ENCODE measurements at places on chromosomes 11 and 22.

- no peak for DNase-seq
Measured at GRCh38 chr11:101880222-101880621, 34.6 kb upstream of the CEP126 start.

DNA sequence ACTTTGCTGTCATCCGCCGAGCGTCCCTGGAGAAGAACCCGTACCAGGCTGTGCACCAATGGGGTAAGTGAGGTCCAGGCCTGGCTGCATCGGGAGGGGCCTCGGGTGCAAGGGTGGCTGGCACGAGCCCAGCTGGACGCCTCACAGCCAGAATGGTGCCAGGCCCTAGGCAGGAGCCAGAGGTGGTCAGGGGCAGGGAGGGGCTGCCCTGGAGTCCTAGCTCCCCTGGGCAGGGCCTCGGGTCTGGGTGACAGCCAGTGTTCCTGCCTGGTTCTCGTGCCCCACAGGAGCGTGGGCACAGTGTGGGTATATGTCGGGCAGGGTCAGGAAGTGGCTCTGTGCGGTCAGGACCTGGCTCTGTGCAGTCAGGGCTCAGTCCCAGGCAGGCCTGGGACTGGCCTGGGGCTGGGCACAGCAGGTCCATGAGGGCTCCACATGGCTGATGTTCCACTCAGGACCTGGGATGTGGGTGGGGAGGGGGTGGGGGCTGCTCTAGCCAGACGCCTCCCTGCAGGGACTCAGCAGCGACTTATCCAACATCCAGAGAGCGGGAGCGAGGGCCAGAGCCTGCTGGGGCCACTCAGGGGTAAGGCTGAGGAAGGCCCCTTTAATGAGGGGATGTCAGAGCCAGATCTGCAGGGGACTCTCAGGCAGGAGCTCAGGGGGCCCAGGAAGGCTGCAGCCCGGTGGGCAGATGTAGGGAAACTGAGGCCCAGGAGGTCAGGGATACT lies 1.2 kb downstream of the TSPAN32 start:
- no peak for DNase-seq

GRCh38 chr11:114301927-114302326 lies 5.7 kb downstream of the NNMT start:
- DNase-seq, result no peak

- no peak for DNase-seq
Measured at GRCh38 chr22:27443306-27443705, 358.2 kb downstream of the MN1 start.

DNA sequence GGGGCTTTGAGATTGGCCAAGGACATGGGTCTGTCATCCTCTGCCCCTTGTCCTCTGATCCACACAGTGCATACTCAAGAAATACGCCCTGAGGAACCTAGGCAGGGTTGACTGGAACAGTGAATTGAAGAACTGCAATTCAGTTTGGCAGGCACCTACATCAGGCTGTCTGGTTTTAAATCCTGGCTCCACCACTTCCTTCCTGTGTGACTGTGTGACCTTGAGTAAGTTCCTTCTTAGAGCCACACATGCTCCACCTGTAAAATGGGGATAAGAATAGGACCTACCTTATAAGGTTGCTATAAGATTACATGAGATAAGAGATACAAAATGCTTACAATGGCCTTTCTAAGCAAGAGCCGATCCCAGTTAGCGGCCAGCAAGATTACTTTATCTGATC lies 15.8 kb upstream of the TCF20 start:
- DNase-seq, result no peak

DNA sequence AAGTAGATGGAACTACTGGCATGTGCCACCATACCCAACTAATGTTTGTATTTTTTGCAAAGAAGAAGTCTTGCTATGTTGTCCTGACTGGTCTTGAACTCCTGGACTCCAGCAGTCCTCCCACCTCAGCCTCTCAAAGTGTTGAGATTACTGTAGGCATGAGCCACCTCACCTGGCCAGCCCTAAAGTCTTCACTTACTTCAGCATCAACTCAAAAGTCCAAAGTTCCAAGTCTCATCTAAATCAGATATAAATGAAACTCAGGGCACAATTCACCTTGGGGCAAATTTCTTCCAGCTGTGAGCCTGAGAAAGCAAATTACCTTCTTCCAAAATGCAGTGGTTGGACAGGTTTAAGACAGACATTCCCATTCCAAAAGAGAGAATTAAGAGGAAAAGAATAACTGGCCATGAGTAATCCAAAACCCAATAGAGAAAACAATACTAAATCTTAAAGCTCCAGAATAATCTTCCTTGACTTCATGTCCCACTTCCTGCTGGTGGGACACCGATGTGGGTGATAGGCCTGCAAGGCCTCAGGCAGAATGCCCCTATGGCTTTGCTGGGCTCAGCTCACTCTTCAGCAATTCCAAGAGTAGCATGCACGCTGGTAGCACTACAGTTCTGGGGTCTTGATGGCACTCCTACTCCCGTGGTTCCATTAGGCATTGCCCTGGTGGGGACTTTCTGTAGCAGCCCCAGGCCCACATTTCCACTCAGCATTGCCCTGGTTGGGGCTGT lies 50.3 kb downstream of the TUG1 start:
- DNase-seq, result no peak

- DNase-seq, result no peak
Measured at GRCh38 chr11:42145311-42145710, 685.9 kb upstream of the LRRC4C start.

- DNase-seq, result no peak
Measured at GRCh38 chr11:64097468-64098317, 62.0 kb downstream of the FLRT1 start.

DNA sequence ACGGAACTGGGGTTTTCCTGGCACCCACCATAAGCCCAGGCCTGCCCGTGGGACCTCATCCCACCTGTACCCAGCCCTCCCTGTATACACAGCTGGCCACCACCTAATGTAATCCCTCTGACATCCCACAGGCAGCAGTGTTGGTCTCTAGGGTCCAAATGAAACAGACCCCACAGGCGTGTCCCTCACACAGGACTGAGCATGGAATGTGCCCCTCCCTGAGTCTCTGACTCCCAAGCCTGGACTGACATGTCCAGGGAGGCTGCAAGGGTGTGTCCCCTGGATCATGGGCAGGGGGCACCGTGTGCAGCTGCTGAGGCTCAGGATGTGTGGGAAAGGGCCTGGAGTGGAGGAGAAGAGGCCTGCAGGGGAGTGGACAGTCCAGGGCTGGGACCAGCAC lies 50.6 kb upstream of the PPARA start:
- DNase-seq, result no peak

DNA sequence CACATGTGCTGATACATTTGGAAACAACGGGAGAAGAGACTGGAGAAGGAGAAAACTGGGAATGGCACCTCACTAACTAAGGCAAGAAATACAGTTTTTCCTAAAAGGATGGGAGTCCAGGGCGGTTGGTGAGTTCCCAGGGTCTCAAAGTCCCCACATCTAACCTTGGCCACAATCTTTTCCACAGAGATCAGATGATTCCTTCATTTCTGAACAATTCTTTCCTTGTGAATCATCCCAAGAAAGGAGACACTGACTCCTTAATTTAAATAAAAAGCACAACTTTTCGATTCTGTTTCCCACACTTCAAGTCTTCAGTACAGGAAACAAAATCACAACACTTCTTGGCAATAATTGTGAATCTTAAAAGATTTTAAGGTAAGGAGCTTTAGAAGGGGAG lies 384.7 kb downstream of the DCDC1 start:
- DNase-seq, result no peak

- DNase-seq, result no peak
Measured at GRCh38 chr22:39351689-39352214, 2.0 kb downstream of the SYNGR1 start.

DNA sequence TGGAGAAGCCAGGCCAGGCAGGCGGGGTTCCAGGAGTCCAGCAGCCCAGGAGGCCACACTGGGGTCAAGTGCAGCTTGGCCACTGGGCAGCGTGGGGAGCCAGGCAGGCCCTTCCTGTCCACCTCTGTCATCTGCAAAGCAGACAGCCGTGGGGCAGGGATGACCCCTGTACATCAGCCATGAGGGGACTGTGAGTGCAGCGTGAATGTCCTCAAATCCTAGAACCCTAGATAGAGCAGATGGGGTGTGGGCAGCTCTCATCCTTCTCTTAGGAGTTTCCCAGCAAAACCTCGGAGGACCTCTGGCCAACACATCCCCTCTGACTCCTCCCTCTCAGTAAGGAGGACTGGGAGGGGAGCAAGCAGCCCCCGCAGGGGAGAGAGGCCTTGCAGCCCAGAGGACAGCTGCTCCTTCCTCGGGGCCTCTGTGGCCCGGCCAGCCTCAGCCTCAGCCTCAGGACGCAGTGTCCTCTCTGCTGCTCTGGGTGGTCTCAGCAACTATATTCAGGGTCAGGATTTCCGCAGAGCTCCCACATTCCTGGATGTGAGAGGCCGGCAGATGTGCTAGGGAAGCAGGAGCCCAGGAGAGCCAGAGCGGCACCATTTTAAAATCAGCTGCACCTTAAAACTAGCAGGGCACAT lies 820.5 kb downstream of the BRD1 start:
- no peak for DNase-seq

DNA sequence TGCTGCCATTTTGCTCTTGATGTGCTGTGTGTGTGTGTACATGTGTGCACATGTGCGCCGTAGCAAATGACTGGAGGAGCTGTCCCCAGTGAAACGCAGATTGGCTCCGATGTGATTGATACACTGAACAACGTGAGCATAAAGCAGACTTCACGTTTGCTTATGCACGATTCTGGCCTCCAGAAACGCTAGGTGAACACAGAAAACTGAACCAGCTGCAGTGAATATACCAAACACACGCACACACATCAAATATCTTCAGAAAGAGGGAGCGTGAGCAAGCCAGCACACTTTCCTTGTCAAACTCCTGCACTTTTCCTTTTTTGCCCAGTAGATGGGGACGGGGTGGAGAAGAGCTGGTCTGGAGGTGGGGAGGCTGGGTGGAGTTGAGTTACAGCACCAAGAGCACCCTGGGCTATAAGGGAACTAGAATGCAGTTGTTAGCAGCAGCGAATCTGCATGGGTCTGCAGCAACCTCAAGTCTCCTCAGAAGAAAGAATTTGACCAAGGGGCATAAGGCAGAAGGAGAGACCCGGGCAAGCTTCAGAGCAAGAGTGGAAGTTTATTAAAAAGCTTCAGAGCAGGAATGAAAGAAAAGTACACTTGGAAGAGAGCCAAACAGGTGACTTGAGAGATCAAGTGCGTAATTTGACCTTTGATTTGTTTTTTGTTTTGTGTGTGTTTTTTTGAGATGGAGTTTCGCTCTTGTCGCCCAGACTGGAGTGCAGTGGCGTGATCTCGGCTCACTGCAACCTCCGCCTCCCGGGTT lies 77.8 kb upstream of the CADM1 start:
- no peak for DNase-seq

GRCh38 chr11:2120359-2121100 lies 18.7 kb downstream of the IGF2 start:
- no peak for DNase-seq

DNA sequence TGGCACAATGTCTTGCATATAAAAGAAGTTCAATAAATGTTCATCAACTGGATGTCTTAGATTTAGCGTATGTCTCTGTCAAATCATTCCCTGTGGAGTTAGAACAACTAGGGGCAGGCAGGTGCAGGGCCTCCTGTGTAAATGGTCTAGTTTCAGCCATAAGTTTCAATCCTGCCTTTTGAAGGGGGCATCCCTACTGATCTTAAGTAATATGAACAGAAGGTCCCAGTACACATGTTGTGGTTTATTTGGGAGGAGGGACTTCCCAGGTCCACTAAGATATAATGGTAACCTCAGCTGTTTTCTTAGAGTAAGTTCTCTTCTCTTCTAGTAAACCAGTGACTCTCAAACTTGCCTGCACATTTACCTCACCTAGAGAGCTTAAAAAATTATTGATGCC lies 19.8 kb downstream of the TTC12 start:
- no peak for DNase-seq

DNA sequence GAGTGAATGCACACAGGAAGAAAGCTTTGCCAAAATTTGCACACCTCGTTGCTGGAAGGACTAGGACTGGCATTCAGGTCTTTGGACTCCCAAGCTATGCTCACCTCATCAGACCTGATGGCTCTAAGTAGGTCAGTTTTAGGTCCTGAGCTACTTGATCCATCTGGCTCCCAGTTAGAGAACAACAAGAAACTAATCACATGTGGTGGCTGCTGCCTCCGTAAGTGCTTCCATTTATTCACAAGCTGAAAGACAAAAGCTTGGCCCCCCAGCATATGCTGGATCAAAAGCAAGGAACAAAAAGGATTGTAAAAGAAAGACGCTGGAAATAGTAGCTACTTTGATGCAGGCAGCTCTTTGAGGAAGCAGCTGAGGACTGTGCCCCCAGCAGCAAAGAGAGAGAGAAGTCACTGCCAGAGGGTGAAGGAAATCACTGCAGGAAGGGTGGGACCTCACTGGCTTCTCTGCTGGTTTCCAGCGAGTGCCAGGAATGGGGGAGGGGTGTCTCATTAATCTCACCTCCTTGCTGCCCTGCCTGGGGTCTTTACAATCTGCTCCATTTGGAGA lies 268.9 kb downstream of the KIRREL3 start:
- no peak for DNase-seq

GRCh38 chr22:49896201-49896600 lies 22.0 kb downstream of the ALG12 start:
- no peak for DNase-seq

- DNase-seq, result no peak
Measured at GRCh38 chr11:135019899-135020298, 607.9 kb upstream of the B3GAT1 start.

GRCh38 chr11:57302489-57302888 lies 22.3 kb downstream of the TNKS1BP1 start:
- DNase-seq, result no peak

DNA sequence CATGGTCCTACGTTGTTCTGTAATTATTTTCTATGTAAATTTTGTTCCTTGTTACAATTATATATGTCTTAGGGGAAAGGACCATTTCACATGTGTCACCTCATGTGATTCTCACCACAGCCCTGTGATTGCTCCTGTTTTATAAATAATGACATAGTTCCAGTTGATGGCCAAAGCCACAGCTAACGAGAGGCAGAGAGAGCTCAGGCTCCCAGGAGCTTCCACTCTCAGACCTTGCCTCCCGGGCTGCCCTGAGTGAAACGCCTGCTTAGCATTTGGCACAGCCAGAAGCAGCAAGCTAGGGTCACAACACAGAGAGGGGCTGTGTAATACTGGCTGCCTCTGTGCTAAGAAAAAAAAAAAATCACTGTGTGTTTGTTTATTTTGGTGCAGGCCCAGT lies 5.9 kb downstream of the TMEM121B start:
- DNase-seq, result no peak

- no peak for DNase-seq
Measured at GRCh38 chr22:21074102-21074715, 28.5 kb downstream of the LRRC74B start.

DNA sequence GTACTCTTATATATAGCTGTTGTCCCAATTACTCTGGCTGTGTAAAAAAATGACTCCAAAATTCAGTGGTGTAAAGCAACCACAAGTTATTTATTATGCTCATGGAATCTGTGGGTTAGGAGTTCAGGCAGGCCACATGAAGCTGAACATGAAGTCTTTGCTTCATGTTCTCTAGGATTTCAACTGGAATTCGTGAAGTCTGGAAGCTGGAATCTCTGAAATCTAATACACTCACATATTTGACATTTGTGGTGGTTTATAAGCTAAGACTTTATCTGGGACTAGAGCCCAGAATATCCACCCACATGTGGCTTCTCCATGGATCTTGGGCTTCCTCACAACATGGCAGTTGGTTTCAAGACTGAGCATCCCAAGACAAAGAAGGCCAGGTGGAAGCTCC lies 430.6 kb downstream of the MIAT start:
- DNase-seq, result no peak

- no peak for DNase-seq
Measured at GRCh38 chr11:297586-298405, 1.5 kb downstream of the IFITM5 start.

Measured in stimulated activated CD8-positive, alpha-beta memory T cell treated with anti-CD3 and anti-CD28 coated beads, Interleukin-4, amount 100 ng/mL, for 1 hour (primary cell).